ENCODE measurements at places on chromosomes 6 and 20. TPM values are rescaled to one million over a fixed set of nuclear protein-coding genes. Genes with fewer than 3 reads are reported as not detected.
A peak's percentile ranks its signal among the peaks of the same experiment; 100 is the strongest.

DNA sequence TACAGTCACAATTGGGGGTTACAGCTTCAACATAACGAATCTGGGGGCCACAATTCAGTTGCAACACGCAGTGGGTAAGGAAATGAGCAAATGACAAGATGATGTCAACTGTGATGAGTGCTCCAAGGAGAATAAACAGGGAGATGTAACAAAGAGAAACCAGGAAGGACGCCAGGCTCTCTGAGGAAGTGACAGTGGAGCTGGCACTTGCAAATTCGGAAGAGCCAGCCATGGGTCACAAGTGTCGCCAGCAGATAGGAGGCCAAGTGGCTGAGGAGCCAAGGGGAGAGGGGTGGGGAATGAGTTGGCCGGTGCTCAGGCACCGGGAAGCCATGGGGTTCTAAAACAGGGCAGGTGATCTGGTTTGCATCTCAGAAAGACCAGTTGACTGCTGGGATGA is 136.4 kb downstream of the EYA2 start:
- H3K4me3 ChIP-seq: no peak overlapping the region
- DNase-seq: no peak
- H3K27ac ChIP-seq: no peak overlapping the region
- H3K27me3 ChIP-seq: peaks cover 32% of the 10 kb centered on the region
- no peaks in the 10 kb centered on the region for H3K4me1 ChIP-seq
- H3K36me3 ChIP-seq: no peaks in the 10 kb centered on the region

- no peak for DNase-seq
- H3K27me3 ChIP-seq: no peaks in the 10 kb centered on the region
- H3K4me3 ChIP-seq: no peak overlapping the region
- no peaks in the 10 kb centered on the region for H3K36me3 ChIP-seq
- H3K27ac ChIP-seq: no peak overlapping the region
Measured at GRCh38 chr20:53030061-53030460, 57.9 kb downstream of the TSHZ2 start.

DNA sequence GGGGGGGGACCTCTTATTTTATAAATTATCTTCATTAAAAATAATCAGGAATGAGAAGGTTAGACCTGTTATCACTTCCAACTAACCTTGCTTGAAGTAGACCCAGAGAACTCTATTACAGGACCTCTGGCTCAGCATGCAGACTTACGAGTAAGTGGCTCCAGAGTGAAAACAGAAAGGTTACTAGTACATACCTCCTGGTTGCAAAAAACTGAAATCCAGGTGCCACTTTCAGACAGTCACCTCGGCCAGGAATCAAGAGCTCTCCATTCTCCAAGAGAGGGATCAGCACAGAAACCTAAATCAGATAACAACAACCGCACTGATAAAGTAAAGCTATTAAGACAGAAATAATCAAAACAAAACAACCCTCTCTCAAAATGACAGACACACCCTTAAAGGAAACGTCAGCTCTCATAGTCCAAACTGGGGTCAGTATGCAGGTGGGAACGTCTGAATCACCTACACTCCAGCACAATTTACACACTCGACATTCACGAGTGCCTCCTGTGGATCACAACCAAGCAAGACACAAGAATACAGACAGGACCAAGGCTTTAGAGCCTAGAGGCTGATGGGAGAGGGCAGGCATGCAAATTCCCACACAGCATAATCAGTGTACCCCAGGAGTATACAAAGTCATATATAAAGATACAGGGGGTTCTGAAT is 31.8 kb downstream of the MDN1 start:
- no peak for DNase-seq
- peaks cover 30% of the 10 kb centered on the region for H3K36me3 ChIP-seq
- H3K4me1 ChIP-seq: no peaks in the 10 kb centered on the region
- no peak overlapping the region for H3K27ac ChIP-seq
- H3K27me3 ChIP-seq: no peaks in the 10 kb centered on the region
- no peak overlapping the region for H3K4me3 ChIP-seq

GRCh38 chr6:12366731-12367130 is 76.6 kb downstream of the EDN1 start:
- H3K4me1 ChIP-seq: peaks cover 34% of the 10 kb centered on the region
- H3K27ac ChIP-seq: no peak overlapping the region
- no peak overlapping the region for H3K4me3 ChIP-seq
- H3K36me3 ChIP-seq: no peaks in the 10 kb centered on the region

DNA sequence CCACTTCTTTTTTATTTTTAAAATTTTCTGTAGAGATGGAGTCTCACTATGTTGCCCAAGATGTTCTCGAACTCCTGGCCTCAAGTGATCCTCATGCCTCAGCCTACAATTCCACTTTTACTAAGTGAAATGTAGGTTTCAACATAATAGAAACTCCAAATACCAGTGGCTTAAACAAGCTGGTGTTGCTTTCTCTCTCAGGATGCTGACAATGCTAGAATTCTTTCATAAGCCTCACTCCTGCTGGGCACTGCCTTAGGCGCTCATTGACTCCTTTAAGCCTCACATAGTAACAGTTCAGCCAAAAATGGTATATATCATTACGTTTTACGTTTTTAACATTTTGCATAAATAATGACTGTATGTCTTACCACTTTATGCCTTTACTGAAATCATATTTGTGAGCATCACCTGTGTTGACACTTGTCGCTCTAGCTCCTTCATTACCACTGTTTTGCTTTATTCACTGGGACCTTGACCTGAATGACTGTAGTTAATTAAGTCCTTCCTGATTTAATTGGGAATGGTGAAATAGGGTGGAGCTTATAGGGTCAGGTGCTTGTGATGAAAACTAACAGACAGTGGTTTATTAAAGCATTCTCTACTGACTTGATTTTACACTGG is 3.9 kb upstream of the CST9 start:
- no peaks in the 10 kb centered on the region for H3K36me3 ChIP-seq
- no peak for DNase-seq
- H3K27me3 ChIP-seq: peaks cover 5% of the 10 kb centered on the region
- H3K4me1 ChIP-seq: peaks cover 20% of the 10 kb centered on the region
- no peak overlapping the region for H3K4me3 ChIP-seq

DNA sequence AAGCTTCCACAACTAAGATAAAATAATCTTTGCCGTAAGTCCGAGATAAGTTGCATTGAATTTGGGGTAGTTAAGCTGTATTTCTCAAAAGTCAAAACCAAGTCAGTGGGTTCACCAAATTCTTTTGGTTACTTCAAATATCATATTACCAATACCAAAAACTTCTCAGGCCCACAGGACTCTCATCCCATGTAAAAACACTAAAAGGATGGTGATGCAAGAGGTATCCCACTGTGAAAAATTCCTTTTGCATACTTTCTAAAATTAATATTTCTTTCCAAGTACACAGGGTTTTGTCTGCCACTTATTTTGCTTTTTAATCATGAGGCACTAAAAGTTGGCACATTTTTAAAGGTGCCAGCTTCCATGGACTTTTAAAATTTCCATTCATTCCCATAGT is 151.3 kb downstream of the GJA10 start:
- no peaks in the 10 kb centered on the region for H3K36me3 ChIP-seq
- no peak overlapping the region for H3K4me3 ChIP-seq

DNA sequence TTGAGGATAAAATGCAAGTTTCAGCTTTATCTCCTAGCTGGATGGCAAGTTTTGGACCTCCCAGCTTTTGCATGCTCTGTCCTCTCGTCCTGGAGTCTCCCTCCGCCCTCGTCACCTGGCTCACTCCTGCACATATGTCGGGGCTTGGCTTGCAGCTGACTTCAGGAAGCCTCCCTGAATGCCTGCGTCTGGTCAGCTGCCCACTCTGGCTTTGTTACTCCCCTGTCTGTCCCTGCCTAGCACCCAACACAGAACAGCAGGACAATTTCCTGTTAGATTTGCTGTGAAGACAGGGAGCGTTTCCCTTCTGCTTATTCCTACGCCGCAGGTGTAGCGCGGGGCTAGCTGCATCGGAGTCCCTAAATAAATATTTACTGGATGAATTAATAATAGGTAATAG is 5.4 kb downstream of the JPH2 start:
- H3K27me3 ChIP-seq: no peaks in the 10 kb centered on the region
- H3K4me3 ChIP-seq: no peak overlapping the region
- DNase-seq: no peak
- peak overlapping the region; percentile 96 for H3K27ac ChIP-seq
- peaks cover 86% of the 10 kb centered on the region for H3K4me1 ChIP-seq
- no peaks in the 10 kb centered on the region for H3K36me3 ChIP-seq

DNA sequence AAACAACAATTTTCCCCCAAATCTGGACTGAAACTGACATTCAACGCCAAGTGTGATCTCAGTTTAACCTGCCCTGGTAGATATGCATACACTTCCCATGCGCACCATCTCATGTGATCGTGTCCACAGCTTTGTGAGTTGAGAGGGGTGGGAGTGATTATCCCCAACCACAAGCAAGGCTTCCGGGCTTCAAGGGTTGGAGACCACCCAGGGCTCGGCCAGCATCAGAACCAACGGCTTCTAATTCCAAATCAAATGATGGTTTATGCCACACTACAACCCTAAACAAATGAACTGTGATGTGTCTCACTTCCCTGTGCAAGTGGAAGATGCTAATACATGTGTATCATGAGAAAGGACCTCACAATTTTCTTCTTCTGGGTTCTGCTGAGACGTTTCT is 515 bp upstream of the TGM3 start:
- H3K27me3 ChIP-seq: peaks cover 13% of the 10 kb centered on the region
- no peak for DNase-seq
- no peak overlapping the region for H3K4me3 ChIP-seq
- H3K36me3 ChIP-seq: no peaks in the 10 kb centered on the region

GRCh38 chr20:13873831-13874230 is 89.0 kb downstream of the NDUFAF5 start:
- H3K36me3 ChIP-seq: no peaks in the 10 kb centered on the region
- no peak overlapping the region for H3K4me3 ChIP-seq
- no peak for DNase-seq
- no peaks in the 10 kb centered on the region for H3K27me3 ChIP-seq
- H3K27ac ChIP-seq: no peak overlapping the region

DNA sequence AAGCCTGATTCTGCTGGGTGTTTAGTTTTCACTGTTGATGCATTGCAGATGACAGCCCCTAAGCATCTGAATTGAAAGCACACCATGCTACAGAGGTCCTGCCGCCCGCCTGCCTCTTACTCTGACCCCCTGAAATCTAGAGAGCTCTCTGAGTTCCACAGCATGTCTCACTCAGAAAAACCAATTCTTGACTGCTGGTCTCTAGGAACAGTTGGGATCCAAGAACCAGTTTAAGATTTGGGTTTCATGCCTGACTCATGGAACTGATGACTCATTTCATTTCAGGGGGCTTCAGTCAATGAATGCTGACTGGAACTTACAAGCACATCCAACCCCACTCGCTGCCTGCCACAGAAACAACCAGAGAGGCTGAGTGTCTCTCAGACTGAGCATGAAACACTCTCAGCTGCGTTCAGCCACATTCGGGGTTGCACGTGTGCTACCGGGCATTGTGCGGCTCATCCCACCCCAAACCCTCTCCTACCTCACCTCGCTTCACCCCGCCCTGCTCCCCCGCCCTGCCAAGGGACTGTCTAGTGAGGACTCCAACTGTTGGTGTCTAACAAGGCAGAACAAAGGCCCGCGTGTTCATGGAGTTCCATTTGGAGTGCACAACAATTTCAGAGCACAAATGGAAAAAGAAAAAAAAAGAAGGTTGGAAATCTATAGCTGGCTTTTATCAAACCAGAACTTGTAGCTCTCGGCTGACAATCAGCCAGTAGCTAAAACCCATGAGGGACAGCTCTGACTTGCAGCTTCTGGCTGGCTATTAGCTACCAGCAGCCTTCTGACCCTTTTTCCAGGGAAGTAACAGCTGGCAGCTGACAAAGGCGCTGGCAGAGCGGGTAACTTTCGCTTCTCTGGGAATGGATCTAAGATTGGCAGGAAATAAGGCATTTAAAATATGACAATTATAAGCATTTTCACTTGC is 20.0 kb upstream of the TRAF3IP2 start:
- peaks cover 29% of the 10 kb centered on the region for H3K4me1 ChIP-seq
- no peak overlapping the region for H3K4me3 ChIP-seq
- DNase-seq: no peak
- no peaks in the 10 kb centered on the region for H3K27me3 ChIP-seq
- H3K27ac ChIP-seq: no peak overlapping the region

GRCh38 chr6:157164972-157165371 is 158.3 kb downstream of the TMEM242 start:
- H3K4me1 ChIP-seq: peaks cover 5% of the 10 kb centered on the region
- H3K4me3 ChIP-seq: no peak overlapping the region
- H3K27ac ChIP-seq: no peak overlapping the region
- no peaks in the 10 kb centered on the region for H3K27me3 ChIP-seq
- peaks cover 23% of the 10 kb centered on the region for H3K36me3 ChIP-seq
- no peak for DNase-seq

DNA sequence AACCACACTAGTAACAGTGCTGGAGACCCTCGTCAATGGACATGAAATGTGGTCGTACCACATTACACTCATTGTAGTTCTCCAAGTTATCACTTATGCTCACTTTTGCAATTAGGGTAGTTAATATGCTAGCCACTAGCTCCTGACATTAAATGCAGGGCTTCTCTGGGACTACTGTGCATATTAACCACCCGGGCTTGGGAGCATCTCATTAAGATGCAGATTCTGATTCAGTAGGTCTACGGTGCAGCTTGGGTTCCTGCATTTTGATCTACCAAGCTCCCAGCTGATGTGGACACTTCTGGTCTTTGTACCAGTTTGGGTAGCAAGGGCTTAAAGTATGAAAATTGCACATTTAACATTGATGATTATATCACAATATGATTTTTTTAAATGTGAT is 98.0 kb downstream of the ZFP64 start:
- peaks cover 16% of the 10 kb centered on the region for H3K36me3 ChIP-seq
- no peaks in the 10 kb centered on the region for H3K4me1 ChIP-seq
- H3K4me3 ChIP-seq: no peak overlapping the region
- H3K27ac ChIP-seq: no peak overlapping the region

DNA sequence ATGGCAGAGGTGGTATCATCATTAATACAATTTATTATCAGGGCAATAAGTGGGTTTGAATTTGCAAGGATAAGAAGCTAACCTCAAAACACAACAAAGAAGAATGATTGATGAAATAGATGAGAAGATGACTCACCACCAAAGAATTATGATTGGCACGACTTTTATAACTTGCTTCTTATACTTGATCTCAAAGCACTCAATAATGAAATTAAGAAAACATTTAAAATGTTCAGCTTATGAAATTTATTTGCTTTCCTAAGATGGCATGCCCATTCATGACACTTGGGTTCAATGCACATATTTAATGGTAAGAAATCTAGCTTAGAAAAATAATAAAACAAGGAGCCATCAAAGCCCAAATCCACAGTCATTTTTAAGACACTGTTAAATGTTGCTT is 477.5 kb downstream of the GJA1 start:
- H3K4me1 ChIP-seq: peaks cover 3% of the 10 kb centered on the region
- peaks cover 12% of the 10 kb centered on the region for H3K36me3 ChIP-seq
- no peak for DNase-seq

GRCh38 chr6:5205035-5205507 is 55.7 kb downstream of the LYRM4 start:
- H3K27ac ChIP-seq: no peak overlapping the region
- no peak overlapping the region for H3K4me3 ChIP-seq
- H3K4me1 ChIP-seq: peaks cover 43% of the 10 kb centered on the region
- no peaks in the 10 kb centered on the region for H3K27me3 ChIP-seq

- H3K36me3 ChIP-seq: no peaks in the 10 kb centered on the region
- H3K4me3 ChIP-seq: no peak overlapping the region
- no peak for DNase-seq
- H3K27ac ChIP-seq: no peak overlapping the region
Measured at GRCh38 chr6:46592046-46592445, 60.6 kb downstream of the CYP39A1 start.

CENPW gene
- 14.3 TPM for total RNA-seq

PTPRT gene
- not detected for total RNA-seq

GCNT2 gene
- 0.19 TPM for total RNA-seq

HLA-DRB1 gene
- total RNA-seq: not detected

LRRN4 gene
- not detected for total RNA-seq

TMEM244 gene
- not detected for total RNA-seq
